ENCODE measurements at places on chromosomes 12 and 14.

GRCh38 chr12:106724934-106725333 lies 49.5 kb upstream of the RIC8B start:
- no peak for DNase-seq

- no peak for DNase-seq
Observed at GRCh38 chr14:77615361-77616132, 890 bp downstream of the SPTLC2 start.

- DNase-seq: no peak
Observed at GRCh38 chr12:113239811-113240331, 18.6 kb downstream of the TPCN1 start.

DNA sequence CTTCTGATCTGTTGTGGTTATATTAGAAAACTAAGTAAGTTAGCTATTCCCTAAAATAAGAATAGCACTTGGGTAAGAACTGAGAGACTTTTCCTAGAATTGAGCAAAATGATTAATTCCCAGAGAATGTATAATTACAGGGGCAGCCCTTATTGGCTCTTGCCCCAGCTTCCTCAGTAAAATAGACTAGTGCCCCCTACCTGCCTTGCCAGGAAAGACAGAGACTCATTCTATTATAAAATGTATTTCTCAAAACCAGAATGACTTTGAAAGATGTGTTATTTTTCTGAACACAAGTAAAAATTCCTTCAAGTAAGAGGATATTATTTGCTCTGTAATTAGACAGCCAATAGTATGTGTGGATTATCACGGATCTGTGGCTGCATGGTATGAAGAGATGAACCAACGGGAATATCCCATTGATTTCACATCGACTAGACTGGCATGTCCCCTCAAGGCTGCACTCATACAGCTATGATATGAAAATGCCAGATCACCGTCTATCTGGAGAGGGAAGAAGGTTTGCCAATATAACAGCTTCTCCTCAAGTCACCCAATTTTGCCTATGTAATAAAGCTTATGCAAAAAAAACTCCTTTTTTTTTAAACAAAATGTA lies 7.4 kb upstream of the GLRX5 start:
- peak; percentile 72 for DNase-seq

GRCh38 chr14:20470603-20470901 lies 1.3 kb downstream of the PNP start:
- no peak for DNase-seq

DNA sequence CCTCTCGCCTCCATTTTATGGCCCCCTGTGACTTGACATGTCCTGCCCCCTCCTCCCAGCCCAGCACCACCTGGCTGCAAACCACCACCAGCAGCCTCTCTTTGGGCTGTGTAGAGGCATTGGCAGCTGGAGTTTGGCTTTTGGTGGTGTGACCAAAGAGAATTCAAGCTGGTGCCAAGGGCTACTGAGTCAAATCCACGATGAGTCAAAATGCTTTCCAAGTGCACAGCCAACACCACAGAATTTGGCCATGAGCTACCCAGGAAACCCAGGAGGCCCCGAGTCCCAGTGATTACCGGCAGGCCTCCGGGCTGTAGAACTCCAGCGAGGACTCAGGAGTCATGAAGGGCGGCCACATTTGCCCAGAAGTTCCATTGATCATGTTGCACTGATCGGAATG lies 53.8 kb downstream of the SCARB1 start:
- no peak for DNase-seq

GRCh38 chr14:53963320-53964227 lies 6.9 kb upstream of the BMP4 start:
- DNase-seq: no peak

DNA sequence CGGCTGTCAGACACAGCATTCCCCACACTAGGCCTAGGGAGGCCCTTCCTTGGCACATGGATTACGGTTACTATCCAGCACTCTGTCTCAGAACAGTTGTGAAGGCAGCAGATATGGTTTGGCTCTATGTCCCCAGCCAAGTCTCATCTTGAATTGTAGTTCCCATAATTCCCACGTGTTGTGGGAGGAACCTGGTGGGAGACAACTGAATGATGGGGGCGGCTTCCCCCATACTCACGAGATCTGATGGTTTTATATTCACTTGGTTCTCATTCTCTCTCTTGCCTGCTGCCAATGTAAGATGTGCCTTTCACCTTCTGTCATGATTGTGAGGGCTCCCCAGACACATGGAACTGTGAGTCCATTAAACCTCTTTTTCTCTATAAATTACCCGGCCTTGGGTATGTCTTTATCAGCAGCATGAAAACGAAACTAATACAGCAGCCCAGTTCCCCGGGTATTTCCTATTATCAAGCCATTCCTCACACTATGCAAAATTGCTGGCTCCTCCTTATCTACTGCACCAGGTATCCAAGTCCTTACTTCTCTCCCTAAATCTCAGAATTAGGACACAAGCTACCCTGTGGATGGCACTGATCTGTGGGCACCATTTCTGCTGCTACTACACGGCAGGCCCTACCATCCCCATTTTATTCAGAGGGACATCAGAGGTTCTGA lies 33.3 kb downstream of the NT5DC3 start:
- DNase-seq: no peak

- DNase-seq: no peak
Observed at GRCh38 chr12:103503546-103504480, 8.0 kb upstream of the C12orf42 start.

Data from hippocampal formation (tissue), 2 donors.